ENCODE measurements at places on chromosomes 1 and 21.

DNA sequence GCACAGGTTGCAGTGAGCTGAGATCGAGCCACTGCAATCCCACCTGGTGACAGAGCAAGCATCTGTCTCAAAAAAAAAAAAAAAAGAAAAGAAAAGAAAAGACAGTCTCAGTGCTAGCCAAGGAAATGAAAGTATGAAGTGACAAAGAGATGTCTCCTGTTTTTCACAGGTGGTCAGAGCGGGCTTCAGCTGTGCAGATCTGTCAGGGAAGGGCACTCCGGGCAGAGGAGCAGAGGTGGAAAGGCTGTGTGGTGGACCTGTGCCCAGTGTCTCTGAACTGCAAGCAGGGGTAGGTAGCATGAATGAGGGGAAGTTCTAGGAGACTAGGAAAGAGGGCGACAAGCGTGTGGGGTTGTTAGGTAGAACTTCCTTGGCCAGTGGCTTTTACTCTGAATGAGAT is 67.5 kb downstream of the CD247 start:
- no peak for DNase-seq

GRCh38 chr1:166379447-166379846 is 212.6 kb upstream of the FAM78B start:
- no peak for DNase-seq

DNA sequence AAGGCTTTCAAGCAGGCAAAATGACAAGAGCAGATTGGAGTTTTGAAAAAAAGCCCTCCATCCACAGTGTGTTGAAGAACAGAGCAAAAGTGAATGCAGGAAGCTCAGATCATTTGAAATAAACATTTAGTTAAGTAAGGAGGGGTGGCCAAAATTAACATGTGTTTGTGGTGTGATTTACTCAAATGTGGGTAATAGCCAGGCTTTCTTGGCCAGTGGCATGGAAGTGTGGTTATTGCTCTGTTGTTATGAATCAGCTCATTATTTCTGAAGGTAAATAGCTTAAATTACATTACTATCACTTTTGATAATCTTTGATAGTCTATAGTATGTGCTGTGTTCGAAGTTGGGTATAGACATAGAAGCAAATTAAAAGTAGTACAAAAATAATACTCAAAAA is 485.9 kb downstream of the LMO4 start:
- DNase-seq = no peak

DNA sequence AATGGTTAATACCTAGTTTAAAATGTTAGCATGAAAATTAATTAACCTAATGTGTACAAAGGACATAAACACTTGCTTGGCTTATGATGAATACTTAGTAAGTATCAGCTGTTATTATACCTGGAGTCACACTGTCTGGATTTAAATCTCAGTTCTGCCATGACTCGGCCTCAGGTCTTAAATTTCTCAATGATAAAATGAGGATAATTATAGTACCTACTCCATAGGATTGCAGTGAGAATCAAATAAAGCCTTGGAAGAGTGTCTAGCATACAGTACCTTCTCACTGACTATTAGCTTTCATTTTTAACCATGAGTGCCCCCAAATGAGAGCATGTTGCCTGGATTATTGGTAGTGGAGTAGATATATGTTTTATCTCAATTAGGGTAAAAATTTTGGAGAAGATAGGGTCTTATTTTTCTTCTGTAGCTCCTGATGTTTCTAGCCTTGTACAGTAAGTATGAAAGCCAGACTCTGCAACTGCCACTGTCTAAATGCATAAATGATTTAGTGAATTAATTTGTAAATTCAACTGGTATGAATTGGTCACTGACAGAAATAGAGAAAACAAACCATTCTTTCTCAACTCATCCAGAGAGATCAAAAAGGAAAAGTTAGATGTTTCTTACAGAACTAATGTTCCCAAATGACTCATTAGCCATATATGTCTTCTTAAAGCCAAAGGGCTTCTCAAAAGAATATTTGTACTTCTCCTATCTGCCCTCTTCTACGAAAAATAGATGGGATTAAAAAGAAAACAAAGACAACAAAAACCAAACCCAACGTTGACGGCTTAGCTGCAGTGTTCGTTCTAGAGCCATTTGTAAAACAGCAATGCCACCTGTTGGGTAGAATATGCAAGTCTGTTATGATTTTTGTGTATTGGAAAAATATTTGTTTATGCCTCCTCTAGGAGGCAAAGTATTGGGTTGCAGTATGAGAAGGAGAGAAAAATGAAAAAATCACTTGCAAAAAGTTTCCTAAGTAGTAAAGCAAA is 53.8 kb upstream of the MROH9 start:
- no peak for DNase-seq

- DNase-seq = no peak
Observed at GRCh38 chr1:107344268-107344760, 203.5 kb downstream of the NTNG1 start.

DNA sequence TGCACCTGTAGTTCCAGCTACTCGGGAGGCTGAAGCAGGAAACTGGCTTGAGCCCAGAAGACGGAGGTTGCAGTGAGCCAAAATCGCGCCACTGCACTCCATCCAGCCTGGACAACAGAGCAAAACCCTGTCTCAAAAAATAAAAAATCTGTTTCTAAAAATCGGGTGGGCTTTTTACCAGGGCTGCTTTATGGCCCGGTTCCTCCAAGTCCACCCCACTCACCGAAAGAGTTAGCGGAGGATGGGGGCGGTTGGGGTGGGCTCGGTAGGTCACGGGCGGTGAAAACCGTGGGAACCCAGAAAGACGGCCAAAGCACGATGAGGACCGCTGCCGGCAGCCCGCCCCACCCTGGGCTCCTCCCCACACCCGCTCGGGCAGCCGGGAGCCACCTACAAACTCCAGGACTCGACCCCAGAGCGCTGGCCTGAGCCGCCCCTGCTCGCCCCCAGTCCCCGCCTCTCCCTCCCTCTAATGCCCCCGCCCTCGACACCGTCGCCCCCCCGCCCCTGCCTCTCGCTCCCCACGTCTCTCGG is 846 bp upstream of the PER3 start:
- no peak for DNase-seq

GRCh38 chr1:245863566-245864184 is 643.4 kb downstream of the SMYD3 start:
- no peak for DNase-seq

GRCh38 chr1:229298420-229298819 is 27.5 kb downstream of the RAB4A start:
- no peak for DNase-seq

GRCh38 chr1:112399456-112399855 is 3.4 kb downstream of the CTTNBP2NL start:
- no peak for DNase-seq

DNA sequence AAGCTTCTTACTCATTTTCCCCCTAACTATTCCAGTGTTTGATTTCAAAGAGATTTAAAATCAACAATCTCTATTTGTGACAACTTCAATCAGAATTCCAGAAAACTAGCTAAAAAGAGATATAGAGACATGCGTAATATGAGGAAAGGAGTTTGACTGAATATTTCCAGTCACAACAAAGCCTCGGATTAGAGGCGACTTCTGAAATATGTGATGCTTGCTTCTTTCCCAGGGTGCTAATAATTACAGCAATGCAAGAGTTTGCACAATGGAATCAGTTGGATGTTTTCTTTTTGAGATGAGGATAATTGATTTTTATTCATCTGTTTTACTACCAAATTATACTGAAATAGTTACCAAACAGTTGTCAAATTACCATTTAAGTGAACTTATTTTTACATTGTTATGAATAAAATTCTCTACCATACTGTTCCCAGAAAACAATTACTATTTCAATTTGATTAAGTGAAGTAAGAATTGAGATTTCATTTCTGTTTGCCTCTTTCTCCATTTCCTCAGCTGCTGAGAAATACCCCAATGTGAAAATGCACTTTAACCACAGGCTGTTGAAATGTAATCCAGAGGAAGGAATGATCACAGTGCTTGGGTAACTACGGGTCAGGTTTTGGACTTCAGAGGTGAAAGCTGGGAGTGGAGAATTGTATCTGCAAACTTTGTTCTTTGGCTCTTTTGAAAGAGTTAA is 28.1 kb downstream of the KMO start:
- no peak for DNase-seq

GRCh38 chr1:181141431-181141910 is 53.0 kb downstream of the IER5 start:
- no peak for DNase-seq

DNA sequence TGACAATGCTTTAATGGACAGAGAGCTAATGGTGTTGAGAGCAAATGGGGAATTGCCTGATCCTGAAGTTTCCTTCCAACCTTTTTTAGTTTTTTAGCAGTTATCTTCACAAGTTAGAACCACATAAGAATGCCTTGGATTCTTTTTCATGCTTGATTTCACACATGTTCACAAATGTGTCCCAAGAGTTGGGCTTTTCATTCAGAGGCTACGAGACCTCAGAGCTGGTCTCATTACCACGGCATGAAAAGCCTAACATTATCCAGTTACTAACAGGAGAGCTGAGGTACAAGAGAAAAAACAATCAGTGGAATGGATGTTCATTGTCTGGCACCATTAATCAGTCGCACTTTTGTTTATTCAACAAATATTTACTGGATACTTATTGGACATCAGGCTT is 340.6 kb downstream of the ZNF326 start:
- no peak for DNase-seq

- DNase-seq = no peak
Observed at GRCh38 chr1:16367968-16368890, 1.2 kb downstream of the SZRD1 start.

DNA sequence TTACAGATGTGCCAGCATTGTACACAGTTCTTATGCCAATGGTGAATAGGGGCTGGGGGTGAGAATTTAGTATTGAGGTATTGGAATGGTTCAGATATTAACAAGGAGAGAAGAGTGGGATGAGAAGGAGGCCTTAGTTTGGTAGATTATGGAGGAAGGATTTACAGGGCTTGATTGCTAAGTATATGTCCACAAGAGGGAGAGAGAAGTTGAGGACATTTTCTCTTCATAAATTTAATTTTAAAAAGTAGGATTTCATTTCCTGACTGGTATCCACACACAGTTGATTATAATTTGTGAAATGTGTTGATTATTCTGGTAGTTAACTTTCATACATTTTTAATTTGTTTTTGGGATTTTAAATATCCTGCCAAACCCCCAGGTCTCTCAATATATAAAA is 213.0 kb downstream of the ADGRL2 start:
- no peak for DNase-seq

- no peak for DNase-seq
Observed at GRCh38 chr1:184851822-184852746, 97.4 kb upstream of the EDEM3 start.
